ENCODE measurements at places on chromosomes 16 and 17.

- DNase-seq = no peak
These were observed 28.3 kb downstream of the C16orf95 start for GRCh38 chr16:87288753-87289362.

DNA sequence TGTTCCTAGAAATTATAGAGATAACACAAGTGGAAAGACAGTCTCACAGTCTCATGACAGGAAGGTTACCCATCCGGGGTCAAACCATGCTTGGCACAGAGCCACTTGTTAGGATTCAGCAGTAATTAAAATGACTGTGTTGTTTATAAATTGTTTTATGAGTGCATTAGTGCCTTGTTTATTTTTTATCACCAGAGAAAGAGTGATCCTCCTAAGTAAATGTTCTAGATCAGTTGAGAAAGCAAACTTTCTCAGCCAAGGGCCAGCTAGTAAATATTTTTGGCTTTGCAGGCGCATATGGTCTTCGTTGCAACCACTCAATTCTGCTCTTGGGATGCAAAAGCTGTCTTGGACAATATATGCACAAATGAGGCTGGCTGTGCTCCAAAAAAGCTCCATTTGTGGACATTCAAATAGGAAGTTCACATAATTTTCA, 253.9 kb upstream of the CACNG5 start:
- no peak for DNase-seq

DNA sequence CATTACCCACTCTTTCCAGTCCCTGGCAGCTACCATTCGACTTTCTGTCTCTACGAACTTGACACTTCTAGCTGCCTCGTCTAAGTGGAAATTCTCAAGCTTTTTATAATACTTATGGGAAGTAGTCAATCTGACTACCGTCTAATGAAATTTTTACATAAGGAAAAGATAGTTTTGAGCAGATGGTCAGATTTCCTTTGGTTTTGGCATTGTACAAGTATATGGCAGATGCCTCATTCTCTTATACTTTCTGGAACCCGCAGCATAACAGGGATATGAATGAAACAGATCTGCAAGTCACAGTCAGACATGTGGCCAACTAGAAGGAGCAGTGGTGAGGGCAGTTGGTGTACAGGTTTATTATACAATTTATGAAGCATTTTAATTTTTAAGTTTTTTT, 146.0 kb downstream of the PITPNC1 start:
- no peak for DNase-seq

DNA sequence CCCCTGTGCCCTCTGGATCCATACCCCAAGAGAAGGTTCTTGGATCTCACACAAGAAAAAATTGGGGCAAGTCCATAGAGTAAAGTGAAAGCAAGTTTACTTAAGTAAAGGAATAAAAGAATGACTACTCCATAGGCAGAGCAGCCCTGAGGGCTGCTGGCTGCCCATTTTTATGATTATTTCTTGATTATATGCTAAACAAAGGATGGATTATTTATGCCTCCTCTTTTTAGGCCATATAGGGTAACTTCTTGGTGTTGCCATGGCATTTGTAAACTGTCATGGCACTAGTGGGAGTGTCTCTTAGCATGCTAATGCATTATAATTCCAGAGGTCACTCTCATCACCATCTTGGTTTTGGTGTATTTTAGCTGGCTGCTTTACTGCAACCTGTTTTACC, 70.8 kb downstream of the NLK start:
- no peak for DNase-seq

- DNase-seq = no peak
These were observed 15.7 kb downstream of the ETV4 start for GRCh38 chr17:43530288-43531081.

DNA sequence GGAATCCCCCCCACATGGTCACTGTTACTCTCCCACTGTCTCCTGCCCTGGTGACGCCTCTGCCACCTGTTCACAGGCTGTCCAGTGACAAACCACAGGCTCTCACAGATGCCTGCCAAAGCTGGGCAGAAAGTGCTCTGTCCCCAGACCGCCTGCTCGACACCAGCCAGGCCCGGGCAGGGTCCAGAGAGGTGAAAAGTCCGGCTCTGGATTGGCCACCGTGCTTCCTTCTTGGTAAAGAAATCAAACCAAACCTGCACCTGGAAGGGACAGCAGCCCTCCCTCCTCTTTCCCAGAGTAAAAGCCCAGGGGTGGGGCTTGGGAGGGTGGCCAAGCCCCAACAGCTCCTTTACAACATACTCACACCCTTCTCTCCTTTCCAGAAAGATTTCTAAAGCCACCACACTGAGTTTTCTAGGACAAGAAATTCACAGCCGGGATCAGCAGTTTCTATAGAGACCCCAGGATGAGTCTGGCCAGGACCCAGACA, 6.2 kb downstream of the PCGF2 start:
- DNase-seq = no peak

GRCh38 chr16:66566051-66566901, at the start of gene CMTM1:
TSS of gene CMTM1 (plus strand) at chr16:66566439. CDS start at chr16:66566514, 75 bp downstream.
- no peak for DNase-seq

DNA sequence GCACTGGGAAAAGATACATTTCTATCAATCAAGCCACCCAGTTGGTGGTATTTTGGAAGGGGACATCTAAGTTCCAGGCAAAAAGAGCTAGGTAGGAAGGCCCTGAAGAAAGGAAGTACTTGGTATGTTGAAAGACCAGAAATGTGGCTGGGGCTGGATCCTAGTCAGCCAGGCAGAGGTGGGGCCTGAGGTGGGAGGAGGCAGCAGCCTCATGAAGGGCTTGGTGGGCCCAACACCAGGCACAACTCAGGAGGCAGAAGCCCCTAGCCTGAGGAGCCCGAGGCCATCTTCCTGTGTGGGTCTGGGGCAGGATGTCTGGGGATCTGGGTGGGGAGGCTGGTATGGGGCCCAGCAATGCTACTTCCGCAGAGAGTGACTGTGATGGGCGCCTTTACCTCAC, 105.9 kb downstream of the SALL1 start:
- no peak for DNase-seq

- DNase-seq = no peak
These were observed 1.2 kb upstream of the EFNB3 start for GRCh38 chr17:7703584-7704479.

- DNase-seq = no peak
These were observed 36.9 kb downstream of the ARHGAP27 start for GRCh38 chr17:45395569-45396415.

GRCh38 chr17:10116267-10116666, 82.1 kb downstream of the GAS7 start:
- DNase-seq = no peak

GRCh38 chr17:5047446-5047845, 12.2 kb upstream of the SLC52A1 start:
- DNase-seq = no peak

- no peak for DNase-seq
These were observed 5.6 kb downstream of the PHB1 start for GRCh38 chr17:49409066-49409465.

DNA sequence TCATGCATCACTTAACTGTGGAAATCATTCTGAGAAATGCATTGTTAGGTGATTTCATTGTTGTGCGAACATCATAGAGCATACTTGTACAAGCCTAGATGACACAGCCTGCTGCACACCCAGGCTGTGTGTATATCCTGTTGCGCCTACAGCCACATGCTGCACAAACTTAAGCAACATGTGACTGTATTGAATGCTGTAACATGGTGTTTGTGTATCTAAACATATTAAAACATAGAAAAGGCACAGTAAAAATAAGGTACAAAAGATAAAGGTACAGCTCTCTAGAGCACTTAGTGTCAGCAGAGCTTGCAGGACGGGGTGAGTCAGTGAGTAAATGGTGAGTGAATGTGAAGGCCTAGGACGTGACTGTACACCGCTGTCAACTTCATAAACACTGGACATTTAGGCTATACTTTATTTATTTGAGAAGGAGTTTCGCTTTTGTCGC, 11.9 kb downstream of the FOXK2 start:
- no peak for DNase-seq

GRCh38 chr17:81651692-81652091, 4.7 kb downstream of the PDE6G start:
- DNase-seq = no peak

GRCh38 chr16:54063279-54063773, 223.3 kb downstream of the IRX3 start:
- DNase-seq = no peak

GRCh38 chr16:70598937-70599503, 47.3 kb upstream of the IL34 start:
- DNase-seq = no peak
